ENCODE measurements at places on chromosomes 7 and 10.
A peak's percentile ranks its signal among the peaks of the same experiment; 100 is the strongest.

- no peaks in the 10 kb centered on the region for H3K4me1 ChIP-seq
- H3K27me3 ChIP-seq = no peaks in the 10 kb centered on the region
- H3K27ac ChIP-seq = no peak overlapping the region
These were observed 870.5 kb downstream of the LRMDA start for GRCh38 chr10:76301950-76302349.

- peaks cover 9% of the 10 kb centered on the region for H3K4me1 ChIP-seq
- peaks cover 11% of the 10 kb centered on the region for H3K27me3 ChIP-seq
- DNase-seq = no peak
- no peak overlapping the region for H3K4me3 ChIP-seq
- H3K36me3 ChIP-seq = no peaks in the 10 kb centered on the region
These were observed 28.2 kb downstream of the AP5Z1 start for GRCh38 chr7:4803397-4804241.

DNA sequence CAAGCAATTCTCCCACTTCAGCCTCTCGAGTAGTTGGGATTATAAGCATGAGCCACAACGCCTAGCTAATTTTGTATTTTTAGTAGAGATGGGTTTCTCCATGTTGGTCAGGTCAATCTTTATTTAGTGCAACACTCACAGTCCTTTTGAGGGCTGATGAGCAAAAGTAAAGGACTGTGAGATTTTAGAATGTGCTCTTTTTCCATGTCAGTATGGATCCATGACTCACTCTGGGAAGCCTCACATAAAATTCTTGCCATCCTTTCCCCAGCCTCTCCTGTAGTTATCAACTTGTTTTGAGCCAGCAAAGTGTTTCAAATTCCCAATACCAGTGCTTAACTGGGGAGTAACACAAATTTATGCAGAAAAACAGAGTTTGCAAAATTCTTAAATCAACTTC is 135.8 kb upstream of the CXCL12 start:
- H3K27me3 ChIP-seq = no peaks in the 10 kb centered on the region
- H3K36me3 ChIP-seq = no peaks in the 10 kb centered on the region
- no peak for DNase-seq
- H3K27ac ChIP-seq = no peak overlapping the region
- no peaks in the 10 kb centered on the region for H3K4me1 ChIP-seq

- no peaks in the 10 kb centered on the region for H3K36me3 ChIP-seq
- peaks cover 25% of the 10 kb centered on the region for H3K4me1 ChIP-seq
- no peaks in the 10 kb centered on the region for H3K27me3 ChIP-seq
- no peak for DNase-seq
These were observed 83.5 kb downstream of the TNS3 start for GRCh38 chr7:47498229-47499056.

DNA sequence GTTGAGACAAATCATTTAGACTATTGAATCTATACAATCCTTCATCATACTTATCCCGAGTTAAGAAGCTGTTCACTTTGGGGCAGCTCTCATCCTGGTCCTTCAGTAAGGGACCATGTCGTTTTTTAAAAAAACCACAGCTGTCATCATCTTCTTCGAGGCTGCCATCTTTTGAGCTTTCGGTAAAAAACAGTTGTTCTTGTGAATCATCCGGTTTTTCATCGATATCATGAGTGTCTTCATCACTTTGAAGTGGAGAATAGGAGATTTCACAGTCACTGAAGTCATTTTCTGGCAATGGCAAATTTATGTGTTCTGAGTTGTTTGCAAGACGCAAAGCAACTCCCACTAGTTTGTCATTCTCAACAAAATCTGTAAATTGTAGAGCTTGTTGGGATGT is 3.9 kb downstream of the DCLRE1A start:
- DNase-seq = no peak
- peaks cover 5% of the 10 kb centered on the region for H3K36me3 ChIP-seq
- H3K27ac ChIP-seq = no peak overlapping the region
- no peaks in the 10 kb centered on the region for H3K27me3 ChIP-seq

DNA sequence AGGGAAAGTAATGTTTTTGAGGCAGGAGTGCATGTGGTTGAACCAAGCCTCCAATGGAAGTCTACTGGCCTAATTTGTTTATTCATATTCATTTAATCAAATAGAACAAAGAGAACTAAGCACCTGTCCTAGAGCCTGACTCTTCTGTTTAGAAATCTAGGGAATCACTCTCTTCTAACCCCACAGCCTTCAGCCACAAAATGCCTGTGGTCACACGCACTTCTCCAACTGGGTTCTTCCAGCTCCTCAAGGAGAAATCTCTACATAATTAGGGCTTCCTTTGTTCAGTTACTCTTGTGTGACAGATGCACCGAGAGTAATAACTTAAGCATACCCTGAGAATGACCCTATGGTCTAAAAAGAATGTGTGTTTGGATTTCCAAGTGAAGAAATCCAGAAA is 133.7 kb upstream of the NAMPT start:
- no peaks in the 10 kb centered on the region for H3K36me3 ChIP-seq
- H3K27ac ChIP-seq = peak overlapping the region; percentile 43
- DNase-seq = no peak
- H3K4me3 ChIP-seq = no peak overlapping the region
- H3K27me3 ChIP-seq = no peaks in the 10 kb centered on the region
- peaks cover 46% of the 10 kb centered on the region for H3K4me1 ChIP-seq
